ENCODE measurements at places on chromosomes 11 and 22.

- DNase-seq, result no peak
Observed at GRCh38 chr22:38422611-38423511, 32.1 kb downstream of the KCNJ4 start.

GRCh38 chr22:44427611-44428470 lies 70.2 kb downstream of the RTL6 start:
- no peak for DNase-seq

- no peak for DNase-seq
Observed at GRCh38 chr11:113272927-113273615, 41.3 kb upstream of the TTC12 start.

GRCh38 chr11:86101493-86101892 lies 32.6 kb upstream of the PICALM start:
- no peak for DNase-seq

- DNase-seq, result no peak
Observed at GRCh38 chr11:17206463-17206862, 1.3 kb downstream of the PIK3C2A start.

DNA sequence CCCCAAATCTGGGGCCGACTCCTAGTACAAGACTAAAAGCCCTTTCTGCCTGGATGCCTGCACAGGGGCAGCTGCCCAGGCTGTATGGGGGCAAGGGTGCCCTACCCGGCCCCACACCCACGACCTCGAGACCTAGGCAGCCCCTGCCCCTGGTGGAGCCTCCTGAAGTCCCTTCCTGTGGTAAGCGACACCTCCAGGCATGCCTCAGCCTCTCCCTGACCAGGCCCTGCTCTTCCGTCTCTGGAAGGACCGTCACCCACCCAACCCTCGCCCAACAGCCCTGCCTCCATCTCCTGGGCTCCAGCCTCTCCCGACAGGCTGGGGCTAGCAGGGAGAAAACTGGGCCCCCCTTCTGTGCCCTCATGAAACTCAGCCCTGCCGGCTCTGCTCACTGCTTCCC lies 22.8 kb upstream of the PPARA start:
- no peak for DNase-seq

- DNase-seq, result no peak
Observed at GRCh38 chr11:65581928-65582327, 6.1 kb downstream of the EHBP1L1 start.

- no peak for DNase-seq
Observed at GRCh38 chr11:102793677-102794290, 4.2 kb downstream of the MMP1 start.

- no peak for DNase-seq
Observed at GRCh38 chr11:123363556-123363955, 66.5 kb upstream of the GRAMD1B start.

DNA sequence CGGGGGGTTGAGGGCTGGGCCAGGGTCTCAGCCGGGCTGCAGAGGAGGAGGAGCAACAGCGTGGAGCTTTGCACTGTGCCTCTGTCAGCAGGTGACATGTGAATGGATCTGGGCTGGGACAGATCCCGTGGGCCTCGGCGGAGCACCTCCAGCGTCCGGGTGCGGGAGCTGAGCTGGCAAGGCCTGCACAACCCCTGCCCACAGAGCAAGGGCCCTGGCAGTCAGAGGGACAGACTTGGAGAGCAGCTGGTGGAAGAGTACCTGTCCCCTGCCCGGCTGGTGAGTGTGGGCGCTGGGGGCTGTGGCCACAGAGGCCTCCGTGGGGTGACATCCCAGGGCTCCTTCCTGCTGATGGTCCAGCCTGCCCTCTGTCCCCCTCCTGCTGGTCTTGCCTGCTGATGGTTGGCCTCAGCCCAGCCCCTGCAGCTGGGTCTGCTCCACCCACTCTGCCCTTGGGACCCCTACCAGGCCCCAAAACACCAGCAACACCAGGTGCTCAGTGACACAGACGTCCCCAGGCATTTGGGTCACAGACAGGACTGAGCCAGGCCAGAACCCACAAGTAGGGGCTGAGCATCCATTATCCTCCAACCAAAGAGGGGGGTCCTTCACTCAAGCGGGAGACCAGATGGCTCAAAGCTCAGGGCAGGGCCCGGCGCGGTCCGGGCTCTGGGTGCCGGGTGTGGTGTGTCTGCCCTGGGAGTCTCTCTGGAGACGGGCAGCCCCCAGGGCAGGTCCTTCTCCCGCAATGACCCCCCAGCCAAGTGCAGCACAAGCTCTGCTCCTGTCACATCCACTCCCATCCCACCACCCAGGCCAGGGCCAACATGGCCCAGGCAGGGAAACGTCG lies 3.5 kb downstream of the LRRC56 start:
- no peak for DNase-seq
